Activated CD8-positive, alpha-beta memory T cell treated with anti-CD3 and anti-CD28 coated beads for 1 hour (primary cell): ENCODE measurements at places on chromosomes 6 and 20.

DNA sequence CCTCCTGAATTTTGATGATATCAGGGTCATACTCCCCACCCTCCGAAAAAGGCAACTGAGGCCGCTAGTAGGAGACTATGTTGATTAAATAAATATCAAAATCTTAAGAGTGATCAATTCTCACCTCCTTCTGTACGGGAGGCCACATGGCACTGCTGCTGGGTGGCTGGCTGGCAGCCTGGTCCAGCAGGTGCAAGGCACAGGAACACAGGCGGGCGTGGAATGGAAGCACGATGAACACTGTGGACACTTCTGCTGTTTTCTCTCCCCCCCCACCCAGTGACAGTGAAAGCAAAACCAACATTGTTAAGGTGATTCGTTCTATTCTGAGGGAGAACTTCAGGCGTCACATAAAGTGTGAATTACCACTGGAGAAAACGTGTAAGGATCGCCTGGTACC, 9.7 kb upstream of the CLDN20 start:
- no peak for DNase-seq

- DNase-seq: no peak
Measured at GRCh38 chr6:111478064-111478476, 4.9 kb downstream of the REV3L start.

- DNase-seq: no peak
Measured at GRCh38 chr6:50829898-50830444, 11.3 kb downstream of the TFAP2B start.

DNA sequence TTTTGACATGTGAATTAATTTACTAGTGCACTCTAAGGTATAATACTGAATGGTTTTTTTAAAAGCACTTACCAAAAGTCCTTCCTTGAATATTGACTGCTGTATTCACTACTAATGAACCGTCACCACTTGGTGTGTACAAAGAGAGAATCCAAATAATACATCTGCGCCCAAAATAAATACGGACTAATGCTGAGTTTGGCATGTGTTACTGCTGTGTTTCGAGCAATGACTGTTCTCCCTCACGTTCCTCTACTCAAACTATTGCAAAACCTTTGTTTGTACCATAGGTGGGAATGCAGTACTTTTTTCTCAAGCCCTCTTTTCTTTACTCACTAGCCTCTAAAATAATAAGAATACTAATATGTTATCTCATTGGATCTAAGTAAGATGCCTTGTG, 305.5 kb downstream of the QKI start:
- DNase-seq: no peak

GRCh38 chr6:153092082-153093013, 38.7 kb downstream of the RGS17 start:
- DNase-seq: no peak

DNA sequence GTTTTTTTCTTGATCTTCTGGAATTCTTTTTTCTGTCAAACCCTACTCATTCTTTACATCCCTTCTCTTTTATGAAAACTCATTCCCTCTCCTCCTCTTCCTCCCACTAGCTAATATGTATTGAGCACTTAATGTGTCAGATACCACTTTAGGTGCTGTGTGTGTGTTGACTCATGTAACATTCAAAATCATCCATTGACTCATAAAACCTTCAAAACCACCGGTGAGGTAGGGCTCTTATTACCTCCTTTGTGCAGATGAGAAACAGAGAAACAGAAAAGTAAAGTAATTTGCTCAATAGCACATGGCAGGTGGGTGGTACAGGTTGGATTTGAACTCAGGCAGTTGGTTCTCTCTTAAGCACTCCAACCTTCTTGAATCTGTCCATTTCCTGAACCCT, 136.3 kb upstream of the NEDD9 start:
- DNase-seq: no peak

GRCh38 chr6:49849213-49849907, 17.0 kb downstream of the CRISP1 start:
- DNase-seq: no peak

- DNase-seq: no peak
Measured at GRCh38 chr6:51019806-51020205, 201.1 kb downstream of the TFAP2B start.

DNA sequence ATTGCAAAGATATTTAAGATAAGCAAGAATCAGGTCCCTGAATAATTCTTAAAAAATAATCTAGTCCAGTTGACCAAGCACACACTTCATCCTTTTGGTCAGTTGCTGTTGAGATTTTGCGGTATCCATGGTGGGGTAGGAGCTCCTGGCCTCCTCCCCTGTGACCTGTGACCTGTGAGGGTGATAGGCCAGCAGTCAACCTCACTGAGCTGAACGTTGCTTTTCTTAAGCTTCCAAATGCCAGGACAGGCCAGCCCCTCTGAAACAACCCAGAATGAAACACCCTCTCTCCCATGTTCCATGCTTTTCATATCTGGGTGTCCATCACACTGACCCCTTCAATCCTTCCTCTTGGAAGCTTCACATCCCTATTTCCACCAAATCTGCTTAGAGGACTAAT, 164.9 kb downstream of the THBS2 start:
- no peak for DNase-seq

- no peak for DNase-seq
Measured at GRCh38 chr6:3884007-3884745, 35.0 kb downstream of the FAM50B start.

DNA sequence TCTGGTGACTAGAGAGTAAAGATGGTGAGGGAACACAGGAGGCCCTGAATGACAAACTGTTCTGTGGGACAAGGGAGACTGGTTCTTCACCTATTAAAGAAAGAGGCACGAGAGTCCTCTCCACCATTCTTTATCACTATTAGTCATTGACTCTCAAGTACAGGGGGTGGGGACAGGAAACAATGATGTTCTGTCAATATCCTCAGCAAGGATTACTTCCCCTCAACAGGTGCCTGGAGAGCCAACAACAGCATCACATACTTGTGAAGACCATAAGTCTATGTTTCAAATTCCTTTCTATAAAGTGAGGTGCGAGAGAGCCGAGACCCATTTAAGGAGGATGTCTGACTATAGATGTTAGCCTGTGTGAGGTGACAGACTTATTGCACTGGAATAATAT, 72.4 kb upstream of the TBC1D7 start:
- no peak for DNase-seq

DNA sequence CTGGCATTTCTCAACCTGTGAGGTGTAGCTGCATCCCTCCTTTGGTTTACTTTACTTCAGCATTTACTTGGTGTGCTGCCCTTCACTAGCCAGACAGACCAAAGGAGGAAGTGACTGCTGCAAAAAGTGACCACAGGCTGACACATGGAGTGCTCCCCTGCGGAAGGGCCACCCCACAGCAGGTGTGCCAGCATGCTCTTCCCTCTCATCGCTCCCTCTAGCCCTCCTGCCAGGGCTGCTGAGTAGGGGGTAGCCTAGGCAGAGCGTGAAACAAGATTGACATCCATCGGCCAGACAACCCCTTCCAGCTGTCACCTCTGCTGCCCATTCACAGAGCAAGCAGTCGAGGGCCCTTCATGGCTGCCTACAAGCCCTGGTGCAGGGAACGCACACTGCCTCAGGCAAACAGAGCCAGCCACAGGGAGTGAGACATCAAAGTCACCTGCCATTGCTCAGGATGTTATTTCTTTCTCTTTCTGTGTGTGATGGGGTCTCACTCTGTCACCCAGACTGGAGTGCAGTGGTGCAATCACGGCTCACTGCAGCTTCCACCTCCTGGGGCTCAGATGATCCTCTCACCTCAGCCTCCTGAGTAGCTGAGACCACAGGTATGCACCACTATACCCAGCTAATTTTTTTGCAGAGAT, 102.0 kb upstream of the RPS6KA2 start:
- no peak for DNase-seq

GRCh38 chr6:139008117-139008516, 20.1 kb upstream of the REPS1 start:
- no peak for DNase-seq

DNA sequence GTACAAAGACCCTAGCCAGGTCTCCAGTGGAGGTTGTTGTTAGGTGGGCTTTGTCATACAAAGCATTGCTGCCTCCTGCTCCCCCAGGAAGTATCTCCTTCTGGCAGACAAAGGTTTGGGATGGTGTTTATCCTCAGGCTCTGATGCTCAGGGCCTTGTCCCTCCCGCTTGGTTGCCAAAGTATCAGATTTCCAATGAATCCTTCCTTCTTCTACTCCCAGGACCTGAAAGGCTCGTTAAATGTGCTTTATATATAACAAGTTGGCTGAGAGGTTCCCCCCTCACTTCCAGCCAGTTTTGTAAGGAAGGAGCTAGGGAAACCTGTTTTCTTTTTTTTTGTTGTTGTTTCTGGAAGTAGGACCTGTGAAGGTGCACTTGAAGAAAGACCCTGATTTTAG, 14.4 kb downstream of the PTK7 start:
- DNase-seq: no peak

DNA sequence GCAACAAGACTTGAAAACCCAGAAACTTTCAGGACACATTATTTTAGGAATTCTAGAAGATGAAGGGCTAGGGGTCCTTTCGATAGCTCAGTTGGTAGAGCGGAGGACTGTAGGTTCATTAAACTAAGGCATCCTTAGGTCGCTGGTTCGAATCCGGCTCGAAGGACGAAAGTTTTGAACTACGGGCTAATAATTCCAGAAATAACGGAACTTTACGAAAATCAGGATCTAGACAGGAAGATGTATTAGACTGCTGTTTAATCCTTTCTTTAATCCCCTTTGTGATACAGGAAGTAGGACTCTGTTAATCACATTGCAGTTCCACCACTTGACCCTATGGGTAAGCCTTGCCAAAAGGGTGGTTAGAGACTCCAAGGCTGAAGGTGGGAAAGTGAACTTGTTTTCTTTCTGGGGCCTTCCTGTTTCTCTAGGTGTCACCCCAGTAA, 21.2 kb upstream of the ABT1 start:
- DNase-seq: no peak

GRCh38 chr6:119594907-119595306, 245.3 kb upstream of the MAN1A1 start:
- DNase-seq: no peak

DNA sequence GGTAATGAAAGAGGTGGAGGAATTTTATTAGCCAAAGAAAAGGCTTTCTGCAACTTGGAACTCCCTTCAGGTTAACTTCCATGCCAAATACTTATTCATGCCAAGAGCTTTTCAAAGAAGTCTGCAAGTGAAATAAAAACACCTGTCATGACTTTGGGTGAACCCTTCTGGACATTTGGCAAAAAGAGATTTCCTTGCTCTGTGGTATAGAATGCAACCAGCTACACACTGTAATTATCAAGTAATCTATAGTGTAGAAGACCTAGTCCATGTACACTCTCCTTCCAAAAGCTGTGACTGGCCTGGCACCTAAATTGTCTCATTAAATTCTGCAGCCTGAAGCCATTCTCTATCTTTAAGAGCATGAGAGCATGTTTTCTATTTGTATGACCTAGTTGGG, 232.3 kb downstream of the COL12A1 start:
- no peak for DNase-seq

DNA sequence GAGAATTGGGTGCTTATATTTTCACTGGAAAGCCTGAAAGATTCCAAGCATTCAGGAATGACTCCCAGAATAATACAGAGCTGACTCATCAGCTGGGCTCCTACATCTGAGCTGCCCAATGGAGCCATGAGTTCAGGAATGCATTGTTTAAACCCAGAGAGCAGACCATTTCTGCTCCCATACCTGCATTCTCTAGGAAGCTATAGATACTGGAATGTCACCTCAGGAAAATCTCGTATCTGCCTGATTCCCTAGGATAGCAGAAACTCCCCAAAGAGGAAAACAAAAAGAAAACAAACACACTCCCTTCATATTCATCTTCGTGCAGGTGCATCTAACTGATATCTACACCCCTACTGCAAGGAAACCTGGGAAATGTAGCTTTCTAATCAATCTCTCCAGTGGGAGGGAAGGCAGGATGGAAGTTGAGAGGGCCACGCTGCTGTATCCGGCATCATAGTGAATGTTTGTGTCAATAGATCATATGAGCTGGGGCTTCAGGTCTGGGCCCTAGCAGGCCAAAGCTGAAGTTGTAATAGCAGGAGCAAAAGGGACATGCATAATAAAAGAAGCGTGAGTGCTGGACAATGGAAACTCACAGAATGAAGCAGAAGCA, 8.2 kb upstream of the SLC2A12 start:
- no peak for DNase-seq

- DNase-seq: no peak
Measured at GRCh38 chr6:45655745-45656476, 278.2 kb upstream of the SUPT3H start.

GRCh38 chr6:14174226-14174625, 56.7 kb downstream of the CD83 start:
- DNase-seq: no peak

- DNase-seq: no peak
Measured at GRCh38 chr6:90068264-90068663, 174.0 kb downstream of the GJA10 start.

- no peak for DNase-seq
Measured at GRCh38 chr6:113679051-113679450, 178.1 kb upstream of the MARCKS start.

DNA sequence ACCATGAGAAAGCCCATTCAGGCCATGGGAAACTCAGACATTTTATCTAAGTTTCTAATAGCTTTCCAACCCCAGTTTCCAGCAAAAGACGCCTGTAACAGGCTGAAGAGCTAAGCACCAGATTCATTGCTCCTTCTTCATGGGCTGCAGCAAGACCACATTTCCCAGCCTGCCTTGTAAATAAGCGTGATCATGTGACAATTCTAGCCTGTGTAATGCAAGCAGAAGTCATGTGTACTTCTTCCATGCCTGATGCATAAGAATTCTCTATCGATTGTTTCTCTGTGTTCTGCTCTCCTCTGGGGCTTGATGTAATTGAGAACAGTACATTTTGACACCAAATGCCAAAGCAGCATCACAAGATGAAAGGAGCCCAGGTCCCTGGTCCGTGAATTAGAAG, 6.8 kb downstream of the PCSK2 start:
- no peak for DNase-seq

GRCh38 chr6:159212028-159212427, 42.8 kb downstream of the FNDC1 start:
- no peak for DNase-seq

DNA sequence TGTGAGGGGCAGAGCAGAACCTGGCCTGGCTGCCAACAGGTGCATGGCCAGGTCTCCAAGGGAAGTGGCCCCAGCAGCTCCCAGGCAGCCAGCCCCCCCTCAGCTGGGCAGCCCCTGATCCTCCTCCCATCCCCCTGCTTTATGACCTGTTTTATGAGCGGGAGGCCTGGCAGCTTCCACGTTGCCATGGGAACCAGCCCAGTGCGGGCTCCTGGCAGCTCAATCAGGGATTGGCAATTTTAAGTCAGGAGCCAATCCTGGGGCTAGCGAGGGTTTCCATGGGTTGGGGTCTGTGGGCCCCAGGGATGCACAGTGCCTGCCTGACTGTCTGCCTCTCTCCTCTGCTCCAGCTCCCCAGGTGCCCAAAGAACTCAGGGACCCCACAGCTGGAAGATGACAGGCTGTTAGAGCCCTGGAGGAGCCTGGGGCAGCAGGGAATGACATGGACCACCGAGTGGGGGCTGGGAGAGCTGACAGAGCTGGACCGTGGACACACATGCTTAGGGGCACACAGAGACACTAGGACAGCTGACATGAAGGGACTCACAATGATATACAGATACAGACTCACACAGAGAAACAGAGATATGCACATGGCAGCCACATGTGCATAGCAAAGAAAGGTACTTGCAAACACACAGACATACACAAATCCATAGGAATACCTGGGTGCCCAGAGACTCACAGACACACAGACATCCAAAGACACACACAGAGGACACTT, 56.5 kb upstream of the SIRPA start:
- no peak for DNase-seq
